Caki2 (cell line): ENCODE measurements at places on chromosomes 7 and 10.

GRCh38 chr7:151679881-151680612, 160.4 kb upstream of the RHEB start:
- no peak for DNase-seq

GRCh38 chr7:41007351-41007751, 695.5 kb downstream of the INHBA start:
- no peak for DNase-seq

DNA sequence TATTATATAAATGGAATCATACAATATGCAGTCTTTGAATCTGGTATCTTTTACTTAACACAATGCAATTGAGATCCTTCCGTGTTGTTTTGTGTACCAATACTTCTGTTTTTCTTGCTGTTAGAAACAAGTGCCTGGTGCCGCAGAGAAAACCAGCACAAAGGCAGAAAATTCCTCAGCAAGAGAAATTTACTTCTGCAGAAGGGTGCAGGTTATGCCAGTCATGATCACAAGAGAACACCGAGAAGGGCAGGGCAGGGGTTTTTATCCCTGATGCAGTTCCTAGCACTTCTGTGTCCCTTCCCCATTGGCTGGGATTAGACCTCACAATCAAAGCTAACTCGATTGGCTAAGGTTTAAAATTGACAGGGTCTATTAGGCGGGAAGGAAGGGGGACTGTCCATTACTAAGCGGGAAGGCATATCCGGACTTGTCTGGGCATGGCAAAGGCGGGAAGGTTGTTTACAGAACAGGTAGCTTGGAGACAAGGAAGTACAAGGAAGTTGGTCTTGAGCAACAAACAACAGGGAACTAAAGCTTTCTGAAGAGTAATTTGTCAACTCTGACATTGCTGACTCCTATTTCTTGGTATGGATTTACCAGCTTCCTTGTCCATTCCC, 2.4 kb upstream of the ZNF33B start:
- peak; percentile 98 for DNase-seq

- no peak for DNase-seq
Observed at GRCh38 chr7:154916381-154916780, 86.5 kb downstream of the PAXIP1 start.

GRCh38 chr10:123882177-123882576, 9.4 kb downstream of the CPXM2 start:
- no peak for DNase-seq

GRCh38 chr10:51935341-51935740, 235.9 kb upstream of the CSTF2T start:
- no peak for DNase-seq

- DNase-seq, result no peak
Observed at GRCh38 chr7:107398161-107398560, 71.7 kb upstream of the GPR22 start.

DNA sequence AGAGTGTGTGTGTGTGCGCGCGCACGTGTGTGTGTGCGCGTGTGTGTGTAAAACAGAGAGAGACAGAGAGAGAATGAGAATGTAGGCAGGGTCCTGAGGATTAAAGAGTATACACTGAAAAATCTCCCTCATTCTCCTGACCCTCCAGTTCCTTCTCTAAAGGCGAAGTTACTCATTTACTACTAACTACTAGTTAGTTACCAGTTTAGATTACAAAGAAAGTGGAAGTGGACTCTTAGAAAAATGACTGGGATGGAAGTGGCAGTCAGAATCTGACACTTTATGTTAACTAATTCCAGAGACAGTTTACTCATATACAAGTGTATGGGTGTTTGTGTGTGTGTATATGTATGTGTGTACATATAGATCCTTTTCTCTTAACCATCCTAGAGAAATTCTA, 146.5 kb upstream of the LRRN3 start:
- DNase-seq, result no peak

DNA sequence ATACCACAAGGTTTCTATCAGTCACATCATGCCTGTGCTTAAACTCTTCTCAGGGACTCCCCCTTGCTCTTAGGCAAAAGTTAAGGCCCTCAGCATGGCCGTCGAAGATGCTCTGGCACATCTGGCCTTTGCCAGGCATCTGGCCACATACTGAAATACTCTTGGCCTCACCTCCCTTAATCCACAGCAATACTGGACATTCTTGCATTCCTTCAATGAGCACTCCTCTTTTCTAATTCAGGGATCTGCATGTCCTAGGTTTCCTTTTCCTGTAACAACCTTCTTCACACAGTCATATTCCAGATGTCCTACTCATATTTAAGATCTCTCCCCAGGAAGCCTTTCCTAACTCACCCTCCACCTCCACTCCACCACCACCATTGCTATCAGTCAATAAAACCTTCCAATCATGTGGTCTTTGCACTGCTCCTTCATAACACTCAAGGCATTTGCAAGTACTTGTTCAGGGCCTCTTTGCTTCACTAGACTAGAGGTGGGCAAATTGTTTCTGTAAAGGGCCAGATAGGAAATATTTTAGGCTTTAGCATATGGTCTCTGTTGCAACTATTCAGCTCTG, 216.6 kb downstream of the KCNMA1 start:
- DNase-seq, result no peak
